ENCODE measurements at places on chromosomes 5 and 9. TPM values are rescaled to one million over a fixed set of nuclear protein-coding genes. Genes with fewer than 3 reads are reported as not detected.

Gene SPOCK1
- 37.1 TPM for total RNA-seq

Gene ZNF879
- 20.3 TPM for total RNA-seq

Gene MAMDC2
- 20.3 TPM for total RNA-seq

Gene OLFML2A
- total RNA-seq: 62.5 TPM

Gene HAVCR2
- 1.8 TPM for total RNA-seq
